ENCODE measurements at places on chromosomes 16 and 17.

DNA sequence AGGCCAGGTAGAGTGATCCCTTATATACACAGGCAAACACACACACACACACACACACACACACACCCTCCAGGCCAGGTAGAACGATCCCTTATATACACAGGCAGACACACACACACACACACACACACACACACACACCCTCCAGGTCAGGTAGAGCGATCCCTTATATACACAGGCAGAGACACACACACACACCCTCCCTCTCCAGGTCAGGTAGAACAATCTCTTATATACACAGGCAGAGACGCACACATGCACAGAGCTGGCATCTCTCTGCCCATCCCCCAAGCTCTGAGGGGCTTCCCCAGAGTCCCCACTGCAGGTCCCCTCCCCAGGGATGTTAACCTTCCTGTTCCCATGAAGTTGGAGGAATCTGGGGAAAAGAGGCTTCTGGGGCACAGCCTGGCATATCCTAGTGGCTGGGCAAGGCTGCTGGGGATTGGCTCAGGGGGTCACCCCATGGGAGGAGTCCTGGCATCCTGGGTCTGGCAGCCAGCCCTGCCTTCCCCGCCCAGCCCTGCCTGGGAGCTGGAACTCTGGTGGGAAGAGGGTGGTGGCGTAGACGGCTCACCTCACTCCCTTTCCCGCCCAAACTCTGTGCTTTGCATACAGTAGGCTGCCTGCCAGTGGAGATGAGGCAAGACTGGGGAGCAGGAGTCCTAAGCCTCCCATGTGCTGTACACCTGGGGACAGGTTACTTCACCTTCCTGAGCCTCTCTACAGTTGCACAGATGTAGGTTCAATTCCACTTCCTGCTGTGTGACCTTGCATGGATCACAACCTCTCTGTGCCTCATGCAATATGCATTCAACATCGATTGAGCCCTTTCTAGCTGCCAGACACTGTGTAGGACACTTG, 41.8 kb downstream of the TEKT5 start:
- no peak for DNase-seq

- peak; percentile 75 for DNase-seq
These were observed 47.8 kb downstream of the ERN1 start for GRCh38 chr17:64081802-64082799.

DNA sequence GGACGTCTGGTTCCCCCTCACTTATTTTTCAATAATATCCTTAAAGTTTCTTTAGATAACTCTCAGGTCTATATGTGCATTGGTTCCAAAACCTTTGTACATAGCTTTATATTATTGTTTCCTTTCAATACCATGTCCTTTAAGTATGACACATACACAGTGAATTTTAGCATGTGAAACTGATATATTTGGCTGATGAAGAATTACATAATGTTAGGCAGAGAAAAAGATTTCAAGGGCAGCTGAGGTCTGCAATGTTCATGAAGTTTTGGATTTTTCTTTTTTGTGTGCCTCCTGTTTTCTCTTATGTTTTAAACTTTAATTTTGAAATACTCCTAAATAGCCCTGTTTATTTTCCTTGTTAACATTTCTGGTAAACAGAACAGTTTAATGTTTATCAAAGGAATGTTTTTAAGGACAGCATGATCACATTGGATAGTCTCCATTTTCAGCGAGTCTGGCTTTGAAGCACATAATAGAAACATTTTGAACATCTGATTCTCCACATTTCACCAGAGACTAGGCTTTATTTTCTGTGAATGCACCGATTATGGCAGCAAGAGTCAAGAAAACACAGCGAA, 32.9 kb upstream of the FBXO47 start:
- DNase-seq: no peak

DNA sequence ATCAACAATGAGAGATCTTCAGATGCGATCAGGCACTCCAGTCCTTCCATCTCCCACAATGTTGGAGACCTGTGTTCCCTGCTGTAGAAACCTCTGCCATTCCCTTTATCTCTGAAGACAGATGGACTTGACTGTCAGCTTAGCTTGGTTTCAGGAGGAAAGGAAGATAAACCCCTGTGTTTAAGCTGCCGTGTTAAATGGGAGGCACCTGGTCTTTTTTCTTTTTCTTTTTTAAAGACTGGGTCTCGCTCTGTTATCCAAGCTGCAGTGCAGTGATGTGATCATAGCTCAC, 63.1 kb downstream of the USP22 start:
- DNase-seq: no peak

DNA sequence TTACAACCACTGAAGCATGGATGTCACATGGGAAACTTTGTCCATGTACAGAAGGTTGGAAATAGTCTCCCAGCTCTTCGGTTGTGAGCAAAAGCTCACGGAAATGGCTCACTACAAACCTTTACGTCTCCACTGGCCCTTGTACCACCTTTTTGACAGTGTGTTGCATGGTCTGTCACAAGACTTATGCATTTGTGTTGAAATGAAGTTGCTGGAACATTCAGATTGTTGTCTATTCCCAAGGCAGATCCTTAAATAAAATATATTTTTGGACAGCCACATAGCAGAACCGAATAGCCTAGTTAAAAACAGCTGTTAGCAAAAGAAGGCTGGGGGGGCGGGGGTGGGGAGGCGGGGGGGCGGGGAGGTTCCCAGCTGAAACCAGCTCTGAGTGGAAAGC, 39.2 kb downstream of the KNOP1 start:
- DNase-seq: no peak

DNA sequence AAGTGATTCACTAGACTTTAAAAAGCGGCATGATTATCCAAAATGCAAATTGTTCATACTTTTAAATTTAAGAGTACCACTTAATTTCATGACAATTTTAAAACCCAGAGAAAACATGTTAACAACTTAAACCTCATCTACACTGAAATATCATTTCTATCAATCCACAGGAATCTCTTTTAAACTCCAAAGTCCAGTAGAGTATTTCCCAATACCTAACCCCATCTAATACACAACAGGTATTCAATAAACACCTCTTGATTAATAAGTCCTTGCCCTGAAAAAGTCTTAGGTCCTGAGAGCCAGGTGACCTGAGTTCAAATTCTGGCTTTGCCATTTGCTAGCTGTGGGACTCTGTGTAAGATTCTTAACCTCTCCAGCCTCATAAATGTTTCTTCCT, 14.7 kb downstream of the CEP20 start:
- DNase-seq: no peak

DNA sequence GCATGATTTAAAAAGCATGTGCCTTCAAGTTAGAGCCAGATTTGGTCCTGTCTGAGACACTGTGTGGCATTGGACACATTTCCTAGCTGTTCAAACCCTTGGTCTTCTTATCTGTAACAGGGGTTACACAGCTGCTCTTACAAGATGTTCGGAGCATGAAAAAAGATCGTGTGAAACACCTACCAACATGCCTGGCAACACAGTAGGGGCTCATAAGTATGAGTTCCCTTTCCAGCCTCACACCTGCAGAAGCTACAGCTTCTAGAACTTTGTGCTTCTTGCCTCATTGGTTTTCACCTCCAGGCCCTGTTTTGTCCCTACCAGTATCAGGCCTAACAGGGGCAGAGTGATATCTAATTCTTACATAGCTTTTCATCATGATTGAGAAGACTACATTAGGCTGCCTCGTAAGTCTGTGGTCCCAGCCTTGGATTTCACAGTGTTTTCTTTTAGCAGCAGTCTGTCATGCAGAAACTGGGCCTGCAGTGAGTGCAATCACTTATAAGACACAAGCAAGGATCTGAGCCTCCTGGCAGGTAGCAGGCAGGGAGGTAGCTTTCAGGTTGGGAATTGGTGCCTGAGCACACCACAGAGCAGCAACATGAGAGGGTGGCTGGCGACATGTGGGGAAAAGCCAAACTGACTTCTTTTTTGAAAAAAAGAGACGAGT, 78.8 kb downstream of the CCDC182 start:
- no peak for DNase-seq

- DNase-seq: no peak
These were observed 1.9 kb upstream of the CBFB start for GRCh38 chr16:67027046-67027445.

- DNase-seq: no peak
These were observed 6.7 kb downstream of the NUPR1 start for GRCh38 chr16:28531777-28532744.

- DNase-seq: peak; percentile 76
These were observed 172.0 kb upstream of the CIBAR2 start for GRCh38 chr16:85284141-85284817.

DNA sequence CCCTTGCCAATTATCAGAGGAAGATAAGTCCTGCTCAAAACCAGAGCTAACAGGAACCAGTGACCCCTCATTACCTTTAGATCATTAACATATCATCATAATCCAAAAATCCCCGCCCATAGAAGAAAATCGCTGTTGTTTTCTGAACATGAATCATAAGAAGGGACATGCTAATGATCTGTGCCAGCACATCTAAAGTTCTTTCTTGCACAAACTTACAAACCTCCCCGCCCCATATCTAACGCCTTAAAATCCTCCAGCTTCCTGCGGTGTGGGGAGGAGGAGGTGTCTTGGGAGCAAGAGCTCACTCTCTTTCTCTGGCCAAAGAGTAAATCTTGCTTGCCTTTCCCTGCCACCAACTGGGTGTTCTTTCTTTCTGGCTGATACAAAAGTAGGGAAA, 78.3 kb downstream of the IRX3 start:
- DNase-seq: no peak

- no peak for DNase-seq
These were observed 26.6 kb downstream of the CRAMP1 start for GRCh38 chr16:1638757-1639156.

GRCh38 chr17:82334622-82335394, 1.2 kb upstream of the SECTM1 start:
- no peak for DNase-seq

DNA sequence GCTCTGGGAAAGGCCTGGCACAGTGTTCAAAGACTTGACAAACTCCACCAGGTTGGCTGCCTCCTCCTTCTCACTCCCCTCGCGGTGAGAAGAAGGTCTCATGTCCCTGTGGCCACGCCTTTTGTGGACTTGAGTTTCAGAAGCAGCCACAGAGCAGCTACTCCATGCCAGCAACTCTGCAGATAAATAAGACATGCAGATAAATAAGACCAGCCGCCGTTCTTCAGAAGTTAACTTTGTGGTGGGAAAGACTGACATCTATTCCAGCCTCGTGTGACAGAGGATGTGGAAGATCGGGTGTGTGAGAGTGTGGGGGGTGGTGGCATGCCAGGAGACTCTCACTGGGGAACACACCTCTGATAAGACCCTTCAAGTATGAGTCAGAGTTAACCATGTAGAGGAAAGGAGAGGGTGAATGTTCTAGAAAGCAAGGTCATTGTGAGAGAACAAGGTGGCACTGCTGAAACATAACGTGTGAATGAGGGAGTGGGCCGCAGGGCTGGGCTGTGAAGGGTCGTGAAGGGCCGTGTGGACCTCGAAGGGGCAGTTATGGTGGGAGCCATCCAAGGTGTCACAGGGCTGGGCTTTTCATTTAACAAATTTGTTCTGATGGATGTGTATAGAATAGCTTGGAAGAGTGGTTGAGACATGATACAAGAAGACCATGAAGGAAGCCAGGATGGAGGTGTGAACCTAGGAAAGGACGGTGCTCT, 830 bp downstream of the SPACA3 start:
- DNase-seq: no peak

GRCh38 chr17:21163101-21163500, 36.3 kb downstream of the DHRS7B start:
- DNase-seq: no peak

DNA sequence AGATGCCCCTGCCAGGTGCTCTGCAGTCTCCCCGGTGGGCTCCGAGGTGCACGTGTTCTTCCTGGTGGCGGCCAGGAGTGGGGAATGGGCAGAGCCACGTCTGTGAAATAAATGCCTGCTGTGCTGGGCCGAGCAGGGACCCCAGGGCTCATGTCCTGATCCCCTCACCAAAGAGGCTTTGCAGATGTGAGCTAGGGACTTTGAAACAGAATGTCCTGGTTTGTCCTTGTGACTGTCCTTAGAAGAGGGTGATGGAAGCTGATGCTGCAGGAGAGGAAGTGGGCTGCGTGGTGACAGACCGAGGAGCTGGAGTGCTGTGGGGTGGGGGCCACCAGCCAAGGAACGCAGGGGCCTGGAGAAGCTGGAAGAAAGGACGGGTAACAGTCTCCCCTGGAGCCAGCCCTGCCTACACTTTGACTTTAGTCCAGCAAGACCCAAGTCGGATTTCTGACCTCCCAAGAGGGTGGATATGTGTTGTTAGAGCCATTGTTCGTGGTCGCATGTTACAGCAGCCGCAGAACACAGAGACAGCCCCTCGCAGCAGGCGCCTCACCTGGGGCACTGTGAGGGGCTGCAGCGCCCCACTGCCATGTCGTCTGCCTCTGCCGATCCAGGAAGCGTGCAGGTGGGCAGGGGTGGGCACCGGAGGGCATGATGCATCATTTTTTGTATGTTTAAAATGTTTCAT, 217.9 kb upstream of the CIBAR2 start:
- no peak for DNase-seq

DNA sequence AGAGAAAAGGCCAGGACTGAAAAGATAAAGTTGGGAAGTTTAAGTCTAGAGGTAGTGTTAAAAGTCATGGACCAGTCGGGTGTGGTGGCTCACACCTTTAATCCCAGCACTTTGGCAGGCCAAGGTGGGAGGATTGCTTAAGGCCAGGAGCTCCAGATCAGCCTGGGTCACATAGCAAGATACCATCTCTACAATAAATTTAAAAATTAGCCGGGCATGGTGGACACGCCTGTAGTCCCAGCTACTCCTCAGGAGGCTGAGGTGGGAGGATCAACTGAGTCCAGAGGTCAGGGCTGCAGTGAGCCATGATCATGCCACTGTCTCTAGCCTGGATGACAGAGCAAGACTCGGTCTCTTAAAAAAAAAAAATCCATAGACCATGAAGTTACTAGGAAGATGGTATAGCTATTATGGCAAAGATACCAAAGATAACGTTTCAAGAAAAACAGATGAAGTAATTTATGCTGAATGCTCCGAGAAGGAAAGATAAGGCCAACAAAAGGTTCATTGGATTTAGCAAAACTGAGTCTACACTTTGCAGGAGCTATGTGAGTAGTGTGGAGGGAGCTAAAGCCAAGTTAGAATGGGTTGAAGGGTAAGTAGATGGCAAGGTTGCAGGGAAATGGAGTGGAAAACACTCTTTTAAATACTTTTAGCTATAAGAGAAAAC, 11.7 kb downstream of the TRIM37 start:
- no peak for DNase-seq

GRCh38 chr17:77528516-77529327, 388.0 kb downstream of the SEC14L1 start:
- DNase-seq: peak; percentile 67

GRCh38 chr17:524406-524950, 171.9 kb upstream of the RPH3AL start:
- no peak for DNase-seq

- no peak for DNase-seq
These were observed 37.0 kb upstream of the PEMT start for GRCh38 chr17:17628388-17629008.

- DNase-seq: no peak
These were observed 957.8 kb upstream of the RBFOX1 start for GRCh38 chr16:6374821-6375220.

GRCh38 chr16:9392956-9393355, 301.5 kb downstream of the HAPSTR1 start:
- no peak for DNase-seq

GRCh38 chr17:58960068-58960467, 146.6 kb downstream of the TRIM37 start:
- DNase-seq: no peak

All from cerebellum (tissue), 4 donors.